ENCODE measurements at places on chromosomes 3 and 15.

GRCh38 chr15:41150279-41150678, 34.2 kb upstream of the INO80 start:
- no peak for DNase-seq

DNA sequence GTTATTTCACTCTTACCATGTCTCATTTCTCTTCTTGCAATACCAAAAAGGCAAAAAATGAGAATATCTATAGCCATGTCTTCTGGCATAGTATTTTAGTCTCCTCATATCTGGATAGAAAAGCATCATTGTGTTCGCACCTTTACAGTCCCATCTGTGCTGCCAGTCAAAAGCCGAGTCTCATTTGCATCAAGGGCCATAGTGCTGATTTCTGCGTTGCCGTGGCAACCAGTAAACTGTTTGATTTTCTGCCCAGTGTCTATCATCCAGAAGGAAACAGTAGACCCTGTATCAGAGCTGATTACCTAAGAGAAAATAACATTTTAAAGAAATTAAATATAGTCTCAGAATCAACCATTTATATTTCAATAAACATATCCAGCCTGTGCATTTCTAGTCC, 86.1 kb upstream of the SERPINI2 start:
- no peak for DNase-seq

GRCh38 chr15:72339777-72340177, 19.8 kb upstream of the CELF6 start:
- no peak for DNase-seq

DNA sequence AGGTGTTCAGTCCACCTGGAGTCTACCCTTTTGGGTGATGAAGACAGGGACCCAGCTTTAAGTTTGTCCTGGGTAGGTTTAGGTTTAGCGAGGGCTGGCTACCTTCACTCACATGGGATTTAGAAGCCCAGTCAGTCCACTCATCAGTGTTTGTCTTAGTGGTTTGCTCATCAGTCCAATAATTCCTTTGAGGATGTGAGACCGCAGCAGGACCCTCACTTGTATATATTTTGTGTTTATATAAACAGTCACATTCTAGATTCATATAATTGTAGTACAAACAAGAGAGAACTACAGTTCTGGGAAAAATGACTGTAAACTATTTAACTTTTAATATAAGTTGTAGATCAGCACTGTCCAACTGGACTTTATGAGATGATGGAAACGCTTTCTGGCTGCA, 18.2 kb downstream of the EFCC1 start:
- no peak for DNase-seq

- no peak for DNase-seq
Observed at GRCh38 chr3:107942951-107943749, 147.7 kb downstream of the CD47 start.

- no peak for DNase-seq
Observed at GRCh38 chr3:151265866-151266265, 12.5 kb downstream of the P2RY14 start.

- no peak for DNase-seq
Observed at GRCh38 chr3:191919491-191920026, 458.6 kb downstream of the PYDC2 start.

DNA sequence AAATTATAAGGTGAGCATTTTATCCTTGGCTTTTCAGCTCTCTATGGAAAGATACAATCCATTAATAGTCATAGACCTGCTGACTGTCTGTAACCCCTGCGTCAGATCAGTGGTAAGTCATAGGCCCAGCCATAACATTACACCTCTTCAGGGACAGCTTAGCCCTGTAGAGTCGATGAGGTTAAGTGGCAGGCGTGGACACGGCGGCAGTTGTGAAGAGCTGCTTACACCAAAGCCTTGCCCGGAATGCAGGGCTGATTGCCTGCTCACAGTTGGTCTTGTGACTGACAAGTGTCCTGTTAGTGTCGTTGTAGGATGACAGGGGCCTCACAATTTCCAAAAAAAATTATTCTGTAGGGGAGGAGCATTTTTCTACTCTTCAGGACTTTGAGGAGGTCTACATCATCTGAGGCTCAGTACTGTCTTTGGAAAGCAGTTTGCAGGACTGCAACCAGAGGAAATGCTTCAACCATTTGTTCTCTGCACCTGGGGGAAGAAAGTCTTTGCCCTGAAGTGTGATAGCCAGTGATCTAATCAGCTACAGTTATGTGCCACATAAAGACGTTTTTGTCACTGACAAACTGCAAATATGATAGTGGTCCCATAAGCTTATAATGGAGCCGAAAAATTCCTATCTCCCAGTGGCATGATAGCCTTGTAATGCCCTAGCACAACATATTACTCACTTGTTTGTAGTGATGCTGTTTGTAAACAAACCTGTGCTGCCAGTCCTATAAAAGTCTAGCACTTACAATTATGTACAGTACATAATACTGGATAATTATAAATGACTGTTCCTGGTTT, 14.9 kb upstream of the SELENOT start:
- DNase-seq, result no peak

DNA sequence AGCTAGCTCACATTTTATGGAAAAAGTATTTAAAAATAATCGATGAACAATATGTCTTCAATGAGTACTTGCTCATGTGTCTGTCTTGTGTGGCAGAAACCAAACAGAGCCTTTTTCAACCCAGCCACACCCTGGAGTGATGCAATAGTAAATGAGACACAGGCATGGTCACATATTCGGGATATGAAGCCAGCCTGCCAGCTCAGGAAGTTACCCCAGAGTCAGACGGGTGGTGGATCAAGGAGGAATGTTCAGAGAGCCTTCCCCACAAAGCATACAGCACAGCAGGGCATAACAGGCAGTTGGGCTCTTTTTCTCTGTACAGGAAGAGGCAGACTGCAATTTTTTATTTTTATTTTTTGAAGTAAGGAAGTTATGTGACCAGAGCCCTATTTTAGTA, 27.3 kb downstream of the LARP6 start:
- no peak for DNase-seq

DNA sequence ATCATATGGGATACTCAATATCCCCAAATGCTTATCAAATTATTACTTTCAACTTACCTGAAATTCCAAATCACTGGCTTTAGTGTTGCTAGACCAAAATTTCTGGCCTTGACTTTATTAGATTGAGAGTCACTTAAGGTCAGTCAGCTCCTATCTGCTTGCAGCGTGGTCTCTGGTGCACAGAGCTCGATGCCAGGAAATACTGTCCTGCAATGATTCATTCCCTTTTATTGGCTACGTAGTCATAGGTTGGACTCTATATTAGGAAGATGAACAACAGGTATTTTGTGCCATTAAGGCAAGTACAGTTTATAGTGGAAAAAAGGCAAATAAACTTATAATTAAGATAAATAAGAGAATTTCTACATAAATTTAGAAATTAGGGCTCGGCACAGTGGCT, 378.6 kb upstream of the MCTP2 start:
- no peak for DNase-seq

DNA sequence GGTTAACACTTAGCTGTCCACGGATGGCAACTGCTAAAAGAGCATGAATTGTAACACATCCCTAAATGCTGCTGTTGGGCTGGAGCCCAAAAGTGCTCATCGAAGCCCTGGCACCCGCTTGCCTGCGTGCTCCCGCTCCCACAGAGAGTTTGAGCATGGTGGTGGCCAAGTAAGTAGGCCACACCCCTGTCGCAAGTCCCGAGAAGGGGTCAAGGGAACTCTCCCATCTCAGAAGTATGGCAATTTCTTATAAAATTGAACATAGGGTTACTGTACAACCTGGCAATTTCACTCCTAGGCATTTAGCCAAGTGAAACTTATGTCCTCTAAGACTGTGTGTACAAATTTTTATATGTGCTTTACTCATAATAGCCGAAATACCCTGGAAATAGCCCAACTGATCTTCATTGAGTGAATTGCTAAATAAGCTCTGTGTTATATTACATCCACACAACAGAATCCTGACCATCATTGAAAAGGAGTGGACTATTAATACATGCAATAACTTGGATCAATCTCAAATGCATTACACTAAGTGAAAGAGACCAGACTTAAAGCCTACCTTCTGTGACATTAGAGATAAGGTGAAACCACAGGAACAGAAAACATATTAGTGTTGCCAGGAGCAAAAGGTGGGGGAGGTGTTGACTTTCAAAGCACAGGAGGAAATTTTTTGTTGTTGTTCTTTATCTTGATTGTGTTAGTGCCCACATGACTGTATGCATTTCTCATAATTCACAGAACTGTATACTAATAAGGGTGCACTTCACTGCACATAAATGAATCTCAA, 1.5 kb upstream of the GCSAM start:
- DNase-seq, result no peak

- DNase-seq, result no peak
Observed at GRCh38 chr3:53485675-53486403, 8.6 kb upstream of the CACNA1D start.

DNA sequence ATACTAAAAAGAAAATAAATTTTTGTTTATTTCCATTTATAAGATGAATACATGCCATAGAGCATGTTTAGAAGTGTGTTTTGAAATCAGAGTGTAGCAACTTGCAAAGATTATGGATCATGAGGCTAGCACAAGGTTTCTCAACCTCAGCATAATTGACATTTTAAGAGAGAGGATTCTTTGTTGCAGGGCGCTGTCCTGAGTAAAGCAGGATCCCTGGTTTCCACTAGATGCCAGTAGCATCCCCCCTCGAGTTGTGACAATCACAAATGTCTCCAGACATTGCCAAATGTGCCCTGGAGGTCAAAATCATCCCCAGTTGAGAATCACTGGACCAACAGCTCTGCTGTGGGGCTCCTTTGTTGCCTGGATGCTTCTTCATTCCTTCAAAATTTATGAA, 128.5 kb upstream of the RBMS3 start:
- DNase-seq, result no peak

DNA sequence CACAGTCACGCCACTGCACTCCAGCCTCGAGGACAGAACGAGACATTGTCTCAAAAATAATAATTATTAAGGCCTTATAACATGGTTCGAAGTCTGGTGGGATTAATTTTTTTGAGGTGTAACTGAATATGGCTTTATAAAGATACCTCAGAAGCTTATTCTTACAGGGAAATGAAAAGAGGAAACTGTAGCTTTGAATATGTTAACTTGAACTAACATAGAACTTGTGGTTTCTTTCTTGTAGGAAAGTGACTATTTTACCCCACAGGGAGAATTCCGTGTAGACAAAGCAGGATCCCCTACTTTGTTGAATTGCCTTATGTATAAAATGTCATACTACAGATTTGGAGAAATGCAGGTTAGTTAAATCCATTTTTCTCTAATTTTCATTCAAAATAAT, 96.3 kb downstream of the STT3B start:
- no peak for DNase-seq

DNA sequence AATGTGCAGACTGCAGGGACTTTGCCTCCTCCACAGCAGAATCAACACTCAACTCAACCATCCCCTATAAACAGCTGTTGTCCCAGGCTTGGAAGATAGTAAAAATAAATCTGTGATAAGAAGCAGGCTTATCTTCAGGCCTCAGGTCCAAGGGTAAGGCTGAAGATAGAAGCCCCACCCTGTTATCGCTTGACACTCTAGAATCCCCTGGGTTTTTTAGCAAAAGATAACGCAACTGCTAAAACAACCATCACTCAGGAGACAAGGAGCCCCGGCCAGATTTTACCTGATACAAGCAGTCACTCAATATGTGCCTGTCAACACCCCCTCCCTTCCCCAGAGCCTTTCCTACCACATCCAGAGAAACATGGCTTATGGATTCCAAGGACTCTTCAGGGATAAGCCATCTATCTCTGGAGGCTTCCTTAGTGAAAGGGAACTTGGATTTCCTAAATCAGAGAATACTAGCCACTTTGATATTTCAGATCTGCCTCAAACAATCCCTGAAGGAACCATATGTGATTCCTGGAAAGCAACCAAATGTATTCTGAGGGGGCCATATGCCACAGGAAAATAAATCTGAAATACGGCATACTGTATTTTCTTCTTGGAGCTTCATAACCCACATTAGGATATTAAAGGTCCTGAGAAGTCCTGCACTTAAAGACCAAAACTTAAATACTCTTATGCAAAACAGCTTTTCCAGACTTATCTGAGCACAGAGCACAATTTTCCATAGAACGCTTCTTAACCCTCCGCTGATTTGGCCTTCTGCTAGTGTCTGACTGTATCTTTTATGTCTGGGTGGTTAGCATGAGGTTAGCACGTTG, 60.4 kb downstream of the LYZL4 start:
- DNase-seq, result no peak

GRCh38 chr15:80875568-80876347, 96.6 kb downstream of the CEMIP start:
- no peak for DNase-seq

DNA sequence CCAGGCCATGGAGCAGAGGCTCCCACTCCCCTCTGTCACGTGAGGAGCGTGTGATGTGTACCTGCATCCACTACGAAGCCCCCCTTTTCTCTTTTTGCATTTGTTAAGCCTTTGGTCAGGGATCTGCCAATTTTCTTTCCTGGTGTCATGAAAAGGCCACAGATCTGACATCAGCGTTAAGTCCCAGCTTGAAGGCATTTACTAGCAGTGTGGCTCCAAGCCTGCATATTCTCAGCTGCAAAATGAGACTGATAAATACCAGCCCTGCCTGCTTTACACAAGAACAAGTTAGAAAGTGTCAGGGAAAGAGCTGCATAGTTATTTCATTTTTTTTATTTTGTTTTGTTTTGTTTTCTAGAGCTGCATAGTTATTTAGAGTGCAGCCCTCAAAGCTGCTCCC, 2.3 kb upstream of the ANKRD63 start:
- DNase-seq, result no peak

DNA sequence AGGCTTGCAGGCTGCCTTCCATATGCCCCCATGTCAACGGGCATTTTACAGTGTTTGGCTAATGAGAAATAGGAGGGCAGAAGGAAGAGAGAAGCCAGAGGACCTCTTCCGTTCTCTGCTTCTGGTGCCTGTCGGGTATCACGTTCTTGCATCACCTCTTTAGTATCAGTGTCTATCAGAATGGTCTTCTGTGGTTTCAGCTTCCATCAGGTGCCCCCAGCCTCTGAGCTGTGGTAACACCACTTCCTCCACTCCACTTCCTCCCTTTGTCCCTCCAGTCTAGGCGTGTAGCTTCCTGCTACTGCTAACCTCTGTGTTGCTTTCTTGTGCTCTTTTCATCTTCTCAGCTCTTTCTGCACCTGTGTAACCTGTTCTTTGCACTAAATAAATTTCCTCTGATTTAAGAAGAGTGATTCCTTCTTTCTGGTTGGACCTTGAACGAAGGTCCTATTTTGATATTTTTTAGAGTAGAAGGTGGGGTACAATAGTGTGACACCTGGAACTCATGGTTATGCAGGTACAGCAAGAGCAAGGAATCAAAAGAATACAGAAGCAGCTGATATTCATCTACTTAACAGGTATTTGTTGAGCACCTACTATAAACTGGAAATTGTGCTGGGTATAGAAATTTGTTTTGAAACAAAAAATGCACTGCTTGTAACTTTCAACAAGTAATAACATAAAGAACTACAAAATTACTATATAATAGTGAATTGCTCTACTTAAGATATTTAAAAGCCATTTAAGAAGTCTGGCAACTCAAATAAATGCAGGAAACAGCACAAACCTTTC, 27.4 kb upstream of the FOXB1 start:
- peak; percentile 37 for DNase-seq

DNA sequence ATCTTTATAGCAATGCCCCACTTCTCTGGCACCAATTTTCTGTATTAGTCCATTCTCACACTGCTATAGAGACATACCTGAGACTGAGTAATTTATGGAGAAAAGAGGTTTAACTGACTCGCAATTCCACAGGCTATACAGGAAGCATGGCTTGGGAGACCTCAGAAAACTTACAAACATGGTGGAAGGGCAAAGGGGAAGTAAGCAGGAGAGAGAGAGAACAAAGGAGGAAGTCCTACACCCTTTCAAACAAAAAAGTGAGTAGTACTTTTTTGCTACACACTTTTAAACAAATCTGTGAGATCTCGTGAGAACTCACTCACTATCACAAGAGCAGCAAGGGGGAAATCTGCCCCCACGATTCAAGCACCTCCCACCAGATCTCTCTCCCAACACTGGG, 67.8 kb upstream of the ZBED2 start:
- DNase-seq, result no peak

Measured in activated T-helper 1 cell treated with Interleukin-2 at 50 U/mL for 16 hours (primary cell).